DMS153 (cell line): ENCODE measurements at places on chromosomes 11 and 22.

GRCh38 chr22:44550711-44551491, 52.9 kb upstream of the RTL6 start:
- peak; percentile 22 for DNase-seq

GRCh38 chr11:1034456-1035295, 1.8 kb downstream of the MUC6 start:
- no peak for DNase-seq

GRCh38 chr22:29072979-29073617, at the start of gene KREMEN1:
TSS of gene KREMEN1 (plus strand) at chr22:29073035. CDS start at chr22:29073131, 96 bp downstream.
- DNase-seq = no peak

GRCh38 chr11:65379698-65380459, 2.6 kb downstream of the SLC25A45 start:
- no peak for DNase-seq

DNA sequence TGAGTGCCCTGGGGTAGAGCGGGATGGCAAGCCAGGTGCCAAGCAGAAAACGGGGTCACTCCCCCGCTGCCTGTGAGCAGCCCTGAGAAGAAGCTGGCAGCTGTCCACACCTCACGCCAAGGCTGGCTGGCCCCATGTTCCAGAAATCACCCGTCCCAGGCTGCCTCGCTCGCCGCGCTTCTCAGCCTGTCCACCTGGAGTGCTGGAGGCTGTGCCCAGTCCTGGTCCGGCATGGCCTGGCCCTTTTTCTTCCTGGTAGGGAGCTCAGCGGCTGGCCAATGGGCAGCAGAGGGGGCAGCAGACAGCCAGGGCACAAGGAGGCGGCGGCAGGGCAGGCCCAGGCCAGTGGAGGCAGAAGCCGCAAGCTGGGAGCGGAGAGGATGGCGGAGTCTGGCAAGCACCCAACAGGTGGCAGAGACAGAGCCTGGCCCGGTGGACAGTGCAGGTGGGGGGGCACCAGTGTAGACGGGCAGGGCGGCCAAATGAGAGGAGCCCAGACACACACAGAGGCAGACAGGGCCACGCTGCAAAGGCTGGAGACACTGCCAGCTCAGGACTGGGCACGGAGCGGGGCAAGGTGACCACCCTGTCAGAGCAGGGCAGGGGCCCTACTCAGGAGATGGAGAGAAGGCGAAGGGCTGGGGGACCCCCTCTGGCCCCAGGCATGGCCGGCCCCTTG, 37.2 kb upstream of the TH start:
- DNase-seq = peak; percentile 49

DNA sequence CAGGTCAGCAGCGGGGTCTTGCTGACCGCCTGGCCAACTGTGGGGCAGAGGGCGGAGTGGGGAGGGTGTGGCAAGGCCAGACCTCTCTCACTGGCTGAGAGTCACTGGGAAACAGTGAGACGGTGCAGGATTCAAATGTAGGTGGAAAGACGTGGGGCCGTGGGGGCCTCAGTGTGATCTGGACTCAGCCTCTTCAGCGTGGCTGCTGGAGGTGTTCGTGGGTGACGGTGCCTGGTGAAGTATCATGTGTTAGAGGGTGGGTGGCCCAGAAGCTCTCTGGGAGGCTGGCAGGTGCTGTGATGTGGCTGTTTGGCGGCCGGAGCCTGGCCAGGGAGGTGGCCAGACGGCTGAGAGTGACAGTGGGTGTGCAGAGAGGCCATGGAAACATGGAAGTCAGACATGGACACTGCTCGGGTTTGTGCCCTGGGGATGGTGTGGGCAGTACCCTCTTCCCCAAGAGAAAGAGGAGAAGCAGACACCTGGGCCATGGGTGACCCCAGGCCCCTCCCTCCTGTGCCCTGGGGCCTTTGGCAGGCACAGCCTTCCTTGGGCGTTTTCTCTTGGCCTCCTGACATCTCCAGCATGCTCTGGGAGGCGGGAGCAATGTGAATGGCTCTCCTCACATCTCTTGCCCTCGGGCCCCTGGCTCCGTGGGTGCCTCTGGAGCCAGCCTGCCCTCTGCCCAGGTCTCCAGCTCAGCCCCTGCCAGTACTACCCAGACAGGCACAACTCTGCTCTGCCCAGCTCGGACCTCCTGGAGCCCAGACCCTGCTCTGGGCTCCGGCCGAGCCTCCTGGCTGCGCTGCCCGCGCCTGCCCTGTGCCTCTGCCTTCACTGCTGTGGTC, 10.1 kb upstream of the ACR start:
- no peak for DNase-seq

- DNase-seq = no peak
Observed at GRCh38 chr11:62554387-62555167, 8.0 kb upstream of the AHNAK start.

- DNase-seq = peak; percentile 86
Observed at GRCh38 chr11:10540915-10541560, at the start of gene RNF141. TSS of gene RNF141 (minus strand) at chr11:10541187. CDS start at chr11:10534158, 7,029 bp downstream.

DNA sequence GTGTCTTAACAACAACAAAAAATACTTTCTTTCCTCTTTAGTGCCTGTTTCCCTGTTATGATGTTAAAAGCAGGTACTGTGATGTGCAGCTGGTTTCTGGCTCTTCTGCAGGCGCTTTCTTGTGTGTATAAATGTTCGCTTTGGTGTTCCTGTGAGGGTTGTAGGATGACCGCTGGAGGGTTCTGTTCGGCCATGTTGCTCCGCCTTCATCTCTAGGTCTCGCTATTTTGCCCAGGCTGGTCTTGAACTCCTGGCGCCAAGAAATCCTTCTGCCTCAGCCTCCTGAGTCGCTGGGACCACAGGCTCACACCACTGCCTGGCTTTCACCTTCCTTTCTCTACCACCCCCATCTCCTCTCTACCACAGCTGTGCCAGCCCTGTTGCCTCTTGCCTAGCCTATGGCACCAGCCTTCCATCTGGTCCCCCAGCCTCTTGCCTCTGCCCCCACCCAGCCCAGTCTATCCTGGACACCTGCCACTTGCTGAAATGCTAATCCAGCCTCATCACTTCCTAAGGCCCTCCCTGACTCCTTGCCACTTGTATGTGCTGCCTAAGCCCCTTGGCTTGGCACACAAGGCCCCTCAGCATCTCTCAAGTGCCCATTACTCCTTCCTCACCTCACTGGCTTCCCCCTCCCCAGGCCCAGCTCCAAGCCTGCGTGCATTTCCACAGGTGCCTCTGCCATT, 5.5 kb downstream of the LRRC74B start:
- DNase-seq = no peak

- DNase-seq = peak; percentile 59
Observed at GRCh38 chr22:26444777-26445176, 15.7 kb downstream of the ASPHD2 start.

DNA sequence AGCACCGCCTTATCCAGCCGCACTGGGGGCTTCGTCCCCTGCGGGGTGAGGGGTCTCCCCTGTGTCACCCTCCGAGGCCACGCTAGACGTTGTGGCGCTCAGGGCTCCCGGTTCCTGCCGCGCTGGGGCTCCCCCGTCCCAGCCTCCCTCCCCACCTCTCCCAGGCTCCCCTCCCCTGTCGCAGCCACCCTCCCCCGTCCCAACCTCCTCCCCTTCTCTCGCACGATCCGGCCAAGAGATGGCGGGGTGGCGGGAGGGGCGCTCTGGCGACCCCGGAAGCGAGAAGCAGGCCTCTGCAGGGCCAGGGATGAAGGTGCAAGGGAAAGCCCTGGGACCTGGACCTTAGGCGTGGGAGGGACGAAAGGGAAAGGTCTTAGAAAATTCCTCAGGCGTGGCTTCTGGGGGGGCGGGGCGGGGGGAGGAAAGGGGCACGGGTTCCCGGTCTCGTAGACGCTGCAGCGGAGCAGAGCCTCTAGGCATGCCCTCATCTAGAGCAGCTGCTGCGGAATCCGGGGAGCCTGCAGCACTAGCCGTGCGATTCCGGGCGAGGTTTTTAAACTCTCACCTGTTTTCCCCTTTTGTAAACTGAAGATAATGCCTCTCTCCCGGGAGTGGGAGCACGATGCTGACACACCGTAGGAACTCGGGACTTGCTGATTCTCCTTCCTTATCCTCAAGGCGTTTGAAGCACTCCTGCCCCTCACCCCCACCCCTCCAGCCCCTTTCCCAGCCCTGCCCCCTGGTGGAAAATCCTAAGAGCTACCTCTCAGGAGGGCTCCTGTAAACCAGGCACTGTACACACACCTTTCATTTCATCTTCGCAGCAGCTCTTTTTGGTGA, 14.4 kb downstream of the KCNJ5 start:
- DNase-seq = peak; percentile 51

DNA sequence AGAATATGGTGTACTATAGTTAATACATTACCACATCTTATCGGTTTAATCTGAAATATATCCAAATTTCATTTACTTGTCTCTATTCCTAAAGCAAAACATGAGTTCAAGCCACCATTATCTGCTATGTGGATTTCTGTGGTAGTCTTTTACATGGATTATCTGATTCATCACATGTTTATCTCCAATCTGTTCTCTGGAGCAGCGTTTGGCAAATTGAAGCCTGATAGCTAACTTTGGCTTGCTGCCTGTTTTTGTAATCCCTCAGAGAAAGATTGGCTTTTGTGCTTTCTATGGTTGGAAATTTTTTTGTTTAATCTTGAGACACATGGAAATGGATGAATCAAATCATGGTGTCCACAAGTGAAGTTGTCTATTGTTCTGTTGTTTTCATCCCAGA, 274.3 kb downstream of the JRKL start:
- no peak for DNase-seq

- no peak for DNase-seq
Observed at GRCh38 chr11:70185348-70186055, 17.6 kb upstream of the FADD start.

GRCh38 chr11:61642162-61642561, 38.0 kb upstream of the DAGLA start:
- no peak for DNase-seq

- no peak for DNase-seq
Observed at GRCh38 chr11:103354656-103355055, 245.4 kb downstream of the DYNC2H1 start.

DNA sequence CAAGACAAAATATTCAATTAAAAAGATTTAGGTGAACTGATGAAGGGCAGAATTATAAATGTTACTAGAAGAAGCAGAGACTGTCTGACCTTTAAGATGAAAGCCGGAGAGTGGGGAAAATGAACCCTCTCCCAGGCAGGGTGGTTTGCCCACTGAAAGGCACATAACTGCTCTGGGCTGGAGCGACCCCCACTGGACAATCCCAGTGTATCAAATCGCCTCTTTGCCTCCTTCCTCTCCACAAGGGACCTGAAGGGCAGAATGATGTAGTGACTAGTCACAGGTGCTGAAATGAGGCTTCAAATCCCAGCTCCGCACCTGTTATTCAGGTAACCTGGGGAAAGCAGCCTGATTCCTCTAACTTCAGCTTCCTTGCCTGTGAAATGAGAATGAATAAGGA, 69.0 kb downstream of the EFCAB6 start:
- DNase-seq = no peak

- no peak for DNase-seq
Observed at GRCh38 chr11:125251214-125251545, 86.6 kb downstream of the PKNOX2 start.

GRCh38 chr11:101010899-101011298, 118.7 kb downstream of the PGR start:
- DNase-seq = no peak
